Urinary bladder (tissue), 4 donors: ENCODE measurements at places on chromosomes 7 and 10. TPM values are rescaled to one million over a fixed set of nuclear protein-coding genes. Genes with fewer than 3 reads are reported as not detected.

PSD gene
- 276 TPM for polyA plus RNA-seq

DNA sequence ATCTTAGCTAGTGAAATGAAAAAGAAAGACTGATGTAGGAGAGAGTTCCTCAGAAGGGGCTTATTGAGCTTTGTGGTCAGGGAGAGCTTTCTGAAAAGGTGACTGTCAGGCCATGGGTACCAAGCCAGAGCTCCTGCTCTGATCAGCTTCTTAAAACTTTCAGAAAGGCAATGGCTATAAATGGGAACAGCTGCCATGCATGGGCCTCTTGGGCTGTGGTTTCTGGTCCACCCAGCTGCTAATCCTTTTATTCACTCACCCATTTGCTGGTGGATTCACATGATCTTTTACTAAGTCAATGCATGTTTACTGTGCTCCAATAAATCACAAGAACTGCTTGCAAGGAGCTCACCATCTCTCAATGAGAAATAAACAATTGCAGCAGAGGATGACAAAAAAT is 60.1 kb upstream of the ZPBP start:
- DNase-seq: no peak

AKR1C2 gene
- 153 TPM for polyA plus RNA-seq

TMEM72 gene
- polyA plus RNA-seq: not detected
